Chondrocyte (in vitro differentiated cells): ENCODE measurements at places on chromosomes 5 and 9. TPM values are rescaled to one million over a fixed set of nuclear protein-coding genes. Genes with fewer than 3 reads are reported as not detected.

Gene IRX4
- not detected in 3 replicates for total RNA-seq

Gene OR5C1
- not detected in 3 replicates for total RNA-seq

Gene FOXD4
- total RNA-seq = 0.17 to 0.44 TPM (median 0.26 TPM) in 3 replicates

DNA sequence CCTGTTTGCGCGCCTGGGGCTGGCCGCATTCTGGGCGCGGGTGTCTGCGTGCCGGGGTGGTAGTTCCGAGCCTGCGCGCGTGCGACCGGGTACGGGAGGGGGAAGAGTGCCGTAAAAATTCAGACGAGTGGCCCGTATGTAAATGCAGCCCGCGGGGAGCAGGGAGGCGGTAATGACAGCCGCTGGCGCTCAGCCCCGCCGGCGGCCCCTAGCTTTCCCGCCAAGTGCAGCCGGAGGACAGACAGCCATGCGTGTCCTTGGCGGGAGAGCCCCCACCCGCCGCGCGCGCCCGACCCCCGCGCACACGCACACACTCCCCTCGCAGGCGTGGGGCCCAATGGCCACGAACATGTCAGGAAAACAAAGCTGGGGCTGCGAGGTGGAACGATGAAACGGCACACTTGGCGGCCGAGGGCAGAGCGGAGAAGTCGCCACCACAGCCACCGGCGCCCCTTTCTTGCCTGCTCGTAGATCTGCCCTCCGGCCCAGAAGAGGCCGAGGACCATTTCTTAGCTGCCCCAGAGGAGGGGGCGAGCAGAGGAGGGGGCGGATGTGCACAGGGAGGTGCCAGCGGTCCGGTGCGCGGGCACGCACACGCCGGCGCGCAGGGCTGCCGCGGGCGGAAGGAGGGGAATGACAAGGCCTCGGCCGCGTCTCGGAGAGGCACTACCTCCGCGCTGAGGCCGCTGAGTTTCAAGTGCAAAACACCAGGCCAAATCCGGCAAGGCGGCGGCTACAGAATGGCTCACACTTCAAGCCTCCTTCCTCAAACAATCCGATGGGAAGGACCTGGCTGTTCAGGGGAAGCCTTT lies 208.4 kb downstream of the MEF2C start:
- DNase-seq = no peak

GRCh38 chr9:21516796-21517195 lies 34.7 kb upstream of the IFNE start:
- no peak for DNase-seq

DNA sequence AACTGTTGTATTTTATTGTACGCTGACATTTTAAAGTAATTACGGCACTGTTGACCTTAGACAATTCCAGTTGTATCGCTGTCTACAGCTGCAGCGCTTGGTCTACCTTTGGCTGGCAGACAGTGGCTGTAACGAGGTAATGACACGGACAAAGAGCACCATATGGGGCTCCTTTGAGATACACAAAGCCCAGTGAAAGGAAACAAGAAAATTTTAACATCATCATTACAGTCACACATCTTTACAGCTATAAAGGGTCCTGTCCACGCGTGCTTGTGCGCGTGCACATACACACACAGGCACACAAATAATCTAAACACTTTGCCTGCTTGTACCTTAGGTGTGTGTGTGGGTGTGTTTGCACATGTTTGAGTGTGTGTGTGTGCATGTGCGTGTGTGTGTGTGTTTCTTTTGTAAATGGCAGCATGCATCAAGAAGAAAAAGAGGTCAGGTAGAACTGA lies 946.0 kb downstream of the NR2F1-AS1 start:
- no peak for DNase-seq
